AG04449 (cell line): ENCODE measurements at places on chromosomes 13 and 19.

DNA sequence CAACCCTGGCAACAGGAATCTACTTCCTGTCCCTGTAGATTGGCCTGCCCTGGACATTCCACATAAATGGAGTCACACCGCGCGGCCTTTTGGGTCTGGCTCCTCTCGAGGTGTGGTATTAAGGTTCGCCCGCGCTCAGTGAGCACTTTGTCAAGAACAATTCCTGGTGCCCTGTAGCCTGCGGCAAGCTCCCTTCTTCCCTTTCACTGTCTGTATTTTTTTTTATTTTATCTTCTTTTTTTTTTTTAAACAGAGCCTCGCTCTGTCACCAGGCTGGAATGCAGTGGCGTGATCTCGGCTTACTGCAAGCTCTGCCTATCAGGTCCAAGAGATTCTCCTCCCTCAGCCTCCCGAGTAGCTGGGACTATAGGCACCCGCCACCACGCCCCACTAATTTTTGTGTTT, 28.3 kb downstream of the PEX11G start:
- DNase-seq: no peak

DNA sequence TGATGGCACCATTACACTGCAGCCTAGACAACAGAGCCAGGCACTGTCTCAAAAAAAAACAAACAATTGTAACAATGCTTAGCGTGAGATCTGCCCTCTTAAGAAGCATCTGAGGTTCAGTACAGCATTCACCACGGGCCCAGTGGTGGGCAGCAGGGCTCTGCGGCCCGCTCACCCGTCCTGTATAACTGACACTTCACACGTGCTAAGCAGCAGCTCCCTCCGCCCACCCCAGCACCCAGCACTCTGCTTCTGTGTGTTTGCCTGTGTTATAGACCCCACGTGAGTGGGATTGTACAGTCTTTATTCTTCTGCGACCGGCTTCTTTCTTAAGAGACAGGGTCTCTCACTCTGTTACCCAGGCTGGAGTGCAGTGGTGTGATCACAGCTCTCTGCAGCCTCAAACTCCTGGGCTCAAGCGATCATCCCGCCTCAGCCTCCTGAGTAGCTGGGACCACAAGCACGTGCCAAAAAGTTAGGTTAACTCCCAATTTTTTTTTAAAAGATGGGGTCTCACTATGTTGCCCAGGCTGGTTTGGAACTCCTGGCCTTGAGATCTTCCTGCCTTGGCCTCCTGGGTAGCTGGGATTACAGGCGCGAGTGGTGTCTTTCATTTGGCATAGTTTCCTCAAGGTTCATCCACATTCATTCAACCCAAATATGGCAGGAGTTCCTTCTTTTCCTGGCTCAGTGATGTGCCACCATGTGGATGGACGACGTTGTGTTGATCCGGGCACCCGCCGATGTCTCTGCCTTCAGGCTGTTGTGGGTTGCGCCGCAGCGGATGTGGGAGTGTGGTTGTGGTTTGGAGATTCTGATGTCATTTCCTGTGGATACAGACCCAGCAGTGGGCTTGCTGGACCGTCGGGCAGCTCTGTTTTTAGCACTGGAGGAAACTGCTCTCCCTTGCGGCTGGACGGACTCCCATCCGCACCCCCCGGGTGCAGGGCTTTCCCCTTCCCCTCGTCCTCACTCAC, 170.0 kb downstream of the KDM4B start:
- DNase-seq: no peak

DNA sequence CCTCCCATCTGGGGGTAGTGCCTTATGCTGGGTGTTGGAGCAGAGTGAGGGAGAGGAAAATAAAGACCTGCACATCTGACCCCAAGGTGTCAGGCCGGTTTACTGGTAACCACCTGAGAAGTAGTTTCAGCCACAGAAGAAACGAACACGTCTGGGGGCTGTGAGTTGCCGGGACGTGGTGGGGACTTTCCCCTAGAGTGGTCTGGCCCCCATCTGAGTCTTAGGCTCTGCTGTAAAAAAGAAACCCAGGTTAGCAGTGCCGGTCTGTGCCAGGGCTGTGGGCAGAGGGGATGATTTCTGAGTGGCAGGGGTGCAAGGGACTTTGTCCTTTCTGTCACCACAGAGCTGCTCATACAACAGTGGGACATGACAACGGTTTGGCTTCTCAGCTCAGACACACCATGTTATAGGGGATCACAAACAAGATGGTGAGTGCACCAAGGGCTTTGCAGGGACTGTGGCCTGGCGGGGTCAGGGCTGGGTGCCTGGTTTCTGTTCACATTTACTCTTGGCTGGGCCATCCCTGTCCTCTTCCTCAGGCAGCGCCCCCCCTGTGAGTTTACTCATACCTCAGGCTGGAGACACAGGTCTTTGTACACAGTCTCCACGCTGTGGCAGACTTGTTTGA, 9.0 kb downstream of the GCDH start:
- no peak for DNase-seq

DNA sequence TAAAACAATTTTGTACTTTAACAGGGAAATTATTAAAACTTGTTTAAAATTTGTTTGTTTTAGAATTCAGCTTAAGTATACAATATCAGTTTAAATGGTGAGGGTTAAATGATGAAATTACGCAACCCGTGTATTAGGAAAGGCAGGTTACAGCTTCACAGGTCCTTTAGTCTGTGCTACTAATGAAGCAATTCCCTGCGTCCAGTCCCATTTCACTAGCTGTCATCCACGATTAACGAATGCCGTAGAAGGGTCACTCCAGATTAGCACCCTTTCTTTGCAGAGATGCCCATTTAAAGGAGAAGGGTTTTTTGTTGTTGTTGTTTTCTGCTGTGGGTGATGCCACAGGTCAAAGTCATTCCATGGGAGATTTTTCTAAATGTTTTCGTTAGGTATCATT, 457.6 kb upstream of the SLC10A2 start:
- no peak for DNase-seq

DNA sequence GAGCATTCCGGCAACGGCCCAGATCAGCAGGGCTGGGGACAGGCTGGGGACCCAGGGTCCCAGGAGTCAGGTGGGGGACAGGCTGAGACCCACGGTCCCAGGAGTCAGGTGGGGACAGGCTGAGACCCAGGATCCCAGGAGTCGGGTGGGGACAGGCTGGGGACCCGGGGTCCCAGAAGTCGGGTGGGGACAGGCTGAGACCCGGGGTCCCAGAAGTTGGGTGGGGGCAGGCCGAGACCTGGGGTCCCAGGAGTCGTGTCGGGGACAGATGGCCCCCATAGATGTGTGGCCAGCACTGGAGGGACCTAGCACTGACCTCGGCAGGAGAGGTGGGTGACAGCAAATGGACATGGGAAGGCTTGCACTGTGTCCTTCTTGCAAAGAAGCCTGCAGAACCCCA, 39.7 kb upstream of the SOX1 start:
- no peak for DNase-seq

- no peak for DNase-seq
Measured at GRCh38 chr19:16830679-16831078, 1.5 kb downstream of the SIN3B start.

GRCh38 chr13:27421101-27421871, 3.1 kb upstream of the GTF3A start:
- DNase-seq: no peak

- no peak for DNase-seq
Measured at GRCh38 chr19:33508941-33509614, 12.5 kb downstream of the PEPD start.

- no peak for DNase-seq
Measured at GRCh38 chr13:83516781-83517180, 365.5 kb downstream of the SLITRK1 start.

DNA sequence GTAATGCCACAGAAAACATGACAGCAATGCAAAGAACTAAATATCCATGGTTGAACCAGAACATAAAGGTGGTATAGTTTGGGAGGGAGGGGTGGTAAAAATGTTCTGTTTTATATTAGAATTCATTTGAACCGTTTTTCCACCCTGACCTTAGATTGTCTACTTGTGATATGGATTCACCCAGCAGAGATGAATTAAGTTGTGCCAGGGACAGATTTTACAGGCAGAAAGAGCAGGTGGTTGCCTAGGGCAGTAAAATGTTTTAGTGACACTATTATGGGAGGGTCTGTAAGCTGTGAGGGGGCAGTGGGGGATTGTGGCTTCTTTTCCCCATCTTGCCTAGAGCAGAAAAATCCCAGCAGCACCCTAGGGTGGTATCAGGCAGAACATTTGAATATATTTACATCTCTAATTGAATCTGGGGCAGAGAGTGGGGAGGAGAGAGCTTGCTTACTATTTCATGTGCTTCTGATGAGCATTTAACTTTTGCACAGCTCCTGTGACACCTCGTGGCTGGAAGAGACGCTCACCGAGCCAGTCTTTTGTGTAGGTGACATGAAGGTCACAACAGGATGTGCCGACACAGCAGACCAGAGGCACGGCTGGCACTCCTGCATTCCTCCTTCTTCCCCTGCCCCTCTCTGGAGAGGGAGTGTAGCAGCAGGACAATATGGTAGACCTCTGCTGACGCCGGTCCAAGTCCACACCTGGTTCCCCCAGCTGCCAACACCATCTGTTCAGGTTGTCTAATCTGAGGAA, 452.3 kb downstream of the IRS2 start:
- no peak for DNase-seq

- DNase-seq: no peak
Measured at GRCh38 chr13:51913421-51914136, 51.8 kb downstream of the CCDC70 start.

- DNase-seq: no peak
Measured at GRCh38 chr13:30734439-30734838, 904 bp upstream of the ALOX5AP start.

DNA sequence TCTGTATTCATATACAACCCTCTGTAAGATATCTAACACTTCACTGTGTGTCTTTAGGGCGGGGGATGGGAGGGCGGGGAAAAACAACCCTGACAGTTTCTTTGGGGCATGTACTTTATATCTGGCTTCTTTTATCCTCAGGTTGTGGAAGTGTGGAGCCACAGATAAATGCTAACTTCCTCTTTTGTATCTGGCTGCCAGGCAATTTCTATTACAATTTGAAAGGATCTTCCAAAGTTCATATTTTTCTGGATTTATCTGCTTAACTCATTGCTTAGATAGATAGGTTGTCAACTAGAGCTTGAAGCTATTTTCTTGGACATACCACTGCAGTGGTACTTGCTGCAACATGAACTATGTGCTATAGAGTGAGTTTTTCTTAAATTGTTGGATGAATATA, 393.0 kb downstream of the LMO7 start:
- no peak for DNase-seq

DNA sequence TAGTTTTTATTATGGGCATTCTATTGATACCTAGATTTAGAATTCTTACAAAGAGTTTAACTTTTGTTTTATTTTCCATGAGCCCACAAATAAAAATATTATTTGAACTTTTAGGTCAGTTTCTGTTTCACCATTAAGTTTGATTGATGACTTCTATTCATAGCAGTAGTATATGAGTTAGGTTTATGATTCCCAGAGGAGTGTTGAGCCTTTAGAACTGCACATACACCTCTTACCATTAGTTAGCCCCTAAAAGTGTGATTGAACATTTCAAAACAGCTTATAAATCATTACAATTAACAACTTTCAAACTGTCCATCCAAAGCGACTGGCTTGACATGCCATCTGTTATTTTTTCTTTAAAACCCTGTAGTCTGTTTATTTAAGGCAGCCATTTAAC, 19.0 kb upstream of the PCDH17 start:
- no peak for DNase-seq

DNA sequence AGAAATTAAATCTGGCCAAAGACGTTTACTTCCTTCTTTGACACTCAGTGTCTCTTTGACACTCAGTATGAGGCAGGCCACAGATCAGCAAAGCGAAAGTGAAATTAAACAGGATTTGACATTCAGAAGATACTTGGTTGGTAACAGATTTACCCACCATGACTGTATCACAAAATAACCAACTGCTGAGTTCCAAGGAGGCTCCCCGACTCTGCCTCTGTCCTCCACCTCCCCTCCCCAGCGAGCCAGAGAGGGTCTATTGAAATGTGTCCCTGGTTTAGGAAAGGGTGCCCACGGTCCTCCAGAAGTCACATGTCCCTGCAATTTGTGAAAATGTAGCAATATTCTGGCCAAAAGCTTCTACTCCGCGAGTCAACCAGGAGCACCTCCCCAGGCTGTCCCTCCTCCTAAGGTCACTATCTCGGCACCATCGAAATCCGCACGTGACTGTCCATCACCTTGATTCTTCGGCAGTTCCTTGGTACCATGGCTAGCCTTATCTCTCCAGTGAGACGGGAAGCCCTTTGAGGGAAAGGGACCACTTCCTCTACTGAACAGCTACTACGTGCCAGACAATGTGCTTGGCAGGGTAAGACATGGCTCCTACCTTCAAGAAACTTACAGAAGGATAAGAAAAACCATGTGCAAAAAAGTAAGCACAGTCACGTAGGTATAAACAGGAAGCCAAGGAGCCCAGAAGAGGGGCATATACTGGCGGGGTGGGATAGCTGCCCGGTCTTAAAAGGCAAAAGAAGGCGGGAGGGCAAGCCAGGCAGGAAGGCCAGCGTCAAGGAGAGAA, 1.5 kb downstream of the N4BP2L1 start:
- no peak for DNase-seq

GRCh38 chr19:15576526-15577156, 38.4 kb upstream of the CYP4F8 start:
- no peak for DNase-seq

GRCh38 chr13:60627071-60627686, 230.2 kb downstream of the TDRD3 start:
- no peak for DNase-seq

DNA sequence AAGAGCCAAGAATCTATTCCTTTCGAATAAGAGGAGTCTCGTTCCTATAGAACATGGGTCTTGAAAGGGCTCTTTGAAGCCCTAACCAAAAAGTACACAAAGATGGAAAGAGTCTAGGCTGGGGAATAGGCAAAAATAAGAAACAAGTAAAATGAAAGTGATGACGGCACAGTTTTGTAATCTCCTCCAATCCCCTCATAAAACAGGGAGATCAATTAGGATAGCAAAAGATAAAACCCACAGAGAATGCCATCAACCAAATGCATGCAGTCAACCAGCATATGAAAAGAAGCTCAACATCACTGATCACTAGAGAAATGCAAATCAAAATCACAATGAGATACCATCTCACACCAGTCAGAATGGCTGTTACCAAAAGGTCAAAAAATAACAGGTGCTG, 122.4 kb upstream of the LSM14A start:
- DNase-seq: no peak

GRCh38 chr19:7685546-7686445, 5.2 kb downstream of the TRAPPC5 start:
- DNase-seq: no peak

GRCh38 chr13:87837946-87838345, 166.8 kb downstream of the SLITRK5 start:
- DNase-seq: no peak

DNA sequence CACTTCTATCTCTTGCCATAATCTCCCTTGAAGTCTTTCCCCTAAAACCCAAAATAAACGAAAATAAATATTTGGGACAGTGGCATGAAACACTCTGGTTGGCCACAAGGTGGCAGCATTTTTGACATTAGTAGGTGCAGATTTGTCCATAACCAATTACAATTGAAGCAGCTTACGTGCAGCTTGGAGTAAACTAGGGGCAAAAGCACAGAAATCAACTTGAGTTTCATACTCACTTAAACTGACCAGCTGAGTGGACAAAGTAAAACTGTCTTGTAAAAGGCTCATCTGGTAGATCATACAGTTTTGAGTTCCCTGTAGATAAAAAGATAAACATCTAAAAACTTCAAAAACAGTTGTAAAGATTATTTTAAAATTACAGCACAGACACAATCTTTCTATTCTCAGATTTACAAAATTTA, 18.8 kb downstream of the PDCD5 start:
- peak; percentile 24 for DNase-seq

- no peak for DNase-seq
Measured at GRCh38 chr19:46974181-46974580, 45.5 kb upstream of the NPAS1 start.

- no peak for DNase-seq
Measured at GRCh38 chr19:40982594-40983101, 8.4 kb upstream of the CYP2B6 start.
